Activated T-helper 1 cell treated with anti-CD3 and anti-CD28 coated beads, Interleukin-12 subunit alpha, Interleukin-12 subunit beta, Interleukin-2, Interleukin-4 antibody, amounts not matched to agents 30 ng/mL and 10 ng/mL and 1 ng/mL, durations not matched to agents 14 hours and 24 hours and 36 hours (primary cell): ENCODE measurements at places on chromosomes 7 and 10. TPM values are rescaled to one million over a fixed set of nuclear protein-coding genes. Genes with fewer than 3 reads are reported as not detected.

GRCh38 chr10:59865101-59865500, 41.3 kb downstream of the CCDC6 start:
- no peak for DNase-seq

GRCh38 chr7:17325364-17325763, 26.9 kb downstream of the AHR start:
- no peak for DNase-seq

LIPJ gene
- total RNA-seq = not detected in 2 replicates

DNA sequence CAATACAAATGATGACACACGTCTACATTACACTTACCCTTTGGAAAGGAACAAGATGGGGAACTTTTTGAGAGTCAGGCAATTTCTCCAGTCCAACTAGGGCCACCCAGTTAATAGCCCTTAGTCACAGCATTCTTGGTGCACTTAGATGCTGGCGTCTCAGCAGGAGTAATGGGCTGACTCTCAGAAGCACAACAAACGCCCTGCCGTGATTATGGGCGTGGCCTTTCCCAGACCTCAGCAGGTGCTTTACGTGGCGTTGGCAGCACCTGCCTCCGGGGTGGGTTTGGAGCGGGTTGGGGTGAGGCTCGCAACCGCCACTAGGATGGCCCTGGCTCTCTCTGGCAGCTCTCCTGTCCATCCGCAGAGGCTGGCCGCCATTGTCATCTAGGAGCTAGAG, 147.6 kb upstream of the SHH start:
- no peak for DNase-seq

PRKAR2B gene
- total RNA-seq = 0.42 and 1.0 TPM in 2 replicates

DNA sequence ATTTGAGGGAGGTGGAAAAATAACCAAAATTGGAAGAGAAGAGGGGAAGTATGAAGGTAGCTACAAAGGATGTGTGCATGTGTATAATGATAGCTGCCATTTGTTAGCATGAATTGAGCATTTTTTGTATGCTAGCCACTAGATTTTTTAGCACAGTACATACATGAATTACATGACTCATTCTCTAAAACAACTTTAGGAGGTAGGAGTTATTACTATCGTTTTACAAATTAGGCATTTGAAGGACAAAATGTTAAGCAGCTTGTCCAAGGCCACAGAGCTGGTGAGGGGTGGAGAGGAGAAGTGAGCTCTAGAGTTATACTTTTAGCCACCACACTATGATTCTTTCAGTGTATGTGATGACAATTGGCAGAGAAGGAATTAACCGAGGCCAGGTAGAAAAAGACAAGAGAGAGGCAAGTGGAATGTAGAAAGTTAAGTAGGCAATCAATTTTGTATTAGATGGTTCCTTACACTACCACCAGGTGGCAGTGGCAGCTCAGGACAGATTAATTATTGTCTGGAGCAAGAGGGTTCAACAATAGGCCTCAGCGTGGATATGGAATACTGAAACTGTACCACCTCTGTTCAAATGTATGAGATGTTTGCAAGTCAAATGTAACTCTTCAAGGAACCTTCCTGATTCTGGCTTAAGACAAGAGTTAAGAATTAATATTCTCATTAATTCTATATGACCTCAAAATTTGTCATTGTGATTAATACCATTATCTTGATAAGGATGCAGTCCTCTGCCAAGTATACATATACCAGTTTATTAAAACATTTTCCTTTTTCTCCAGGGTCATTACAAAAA, 128.0 kb downstream of the MBL2 start:
- no peak for DNase-seq

- DNase-seq = no peak
These were observed 60.3 kb upstream of the LBX1 start for GRCh38 chr10:101289541-101289940.

GRCh38 chr10:71666639-71667386, 52.8 kb downstream of the C10orf105 start:
- no peak for DNase-seq

GRCh38 chr7:116924741-116925140, 28.6 kb upstream of the ST7 start:
- DNase-seq = no peak
